ENCODE measurements at places on chromosomes 12 and 14.

DNA sequence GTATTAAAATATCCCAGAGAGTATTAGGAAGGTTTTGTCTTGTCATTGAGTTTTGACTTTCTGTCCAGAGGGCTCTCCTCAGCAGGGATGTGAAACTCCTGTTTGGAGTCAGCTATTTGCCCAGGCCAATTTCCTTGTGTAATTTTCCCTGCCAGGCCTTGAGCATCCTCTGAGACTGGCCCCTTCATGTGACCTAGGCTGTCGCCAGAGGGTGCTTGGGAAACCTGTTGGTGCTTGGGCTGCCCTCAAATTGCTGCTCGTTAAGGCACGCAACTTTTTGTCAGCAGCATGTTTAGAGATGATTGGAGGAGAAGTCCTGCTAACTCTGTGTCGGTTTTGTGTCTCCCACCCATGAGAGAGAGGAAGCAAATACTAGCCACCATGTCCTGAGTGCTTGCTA is 39.1 kb downstream of the IQSEC3 start:
- DNase-seq: no peak

- peak; percentile 62 for DNase-seq
These were observed 11.7 kb upstream of the NFKBIA start for GRCh38 chr14:35416108-35416750.

DNA sequence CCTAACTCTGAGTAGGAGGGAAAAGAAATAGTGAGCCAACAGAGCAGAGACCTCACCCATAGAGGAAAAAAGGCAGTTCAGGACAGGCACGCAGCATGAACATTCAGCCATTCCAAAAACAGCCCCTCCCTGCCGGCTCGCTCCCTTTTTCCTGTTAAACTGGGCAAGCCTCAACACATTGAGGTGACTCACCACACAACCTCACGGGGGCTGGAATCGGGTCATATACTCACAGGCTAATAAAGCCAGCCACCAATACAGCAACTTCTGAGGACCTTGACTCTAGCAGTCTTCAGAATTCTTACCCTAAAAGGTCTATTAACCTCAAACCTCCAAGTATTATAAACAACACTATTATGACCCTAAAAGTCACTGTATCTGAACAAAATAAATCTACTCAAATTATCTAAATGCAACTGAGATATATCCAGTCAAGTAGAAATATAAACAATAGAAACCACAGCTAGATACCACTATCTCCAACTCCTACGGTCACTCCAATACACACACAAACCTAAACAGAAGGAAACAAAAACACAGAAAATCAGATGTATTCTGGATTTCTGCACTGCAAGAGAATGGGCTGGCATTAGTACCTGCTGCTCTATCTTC is 6.3 kb downstream of the YBX3 start:
- no peak for DNase-seq

DNA sequence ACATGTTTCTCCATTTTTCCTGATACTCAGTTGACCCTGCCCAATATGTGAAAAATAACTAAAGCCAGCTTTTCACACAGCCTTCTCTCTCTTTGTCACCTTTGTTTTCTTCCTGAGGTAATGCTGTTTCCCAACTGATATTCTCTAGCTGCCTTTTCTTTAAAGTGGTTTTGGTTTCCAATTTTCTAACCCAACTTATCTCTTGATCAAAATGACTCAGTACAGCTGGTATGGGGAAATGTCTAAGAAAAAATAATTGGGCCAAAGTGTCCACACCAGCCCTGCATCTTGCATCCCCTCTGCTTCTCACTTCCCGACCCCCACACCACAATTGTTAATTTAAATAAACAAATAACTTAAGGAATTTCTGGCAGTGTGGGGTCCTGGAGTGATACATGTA is 193.8 kb downstream of the SYT1 start:
- no peak for DNase-seq

GRCh38 chr12:52352951-52353350 is 14.3 kb downstream of the KRT85 start:
- DNase-seq: no peak

- no peak for DNase-seq
These were observed 374 bp downstream of the CYP46A1 start for GRCh38 chr14:99684410-99684934.

DNA sequence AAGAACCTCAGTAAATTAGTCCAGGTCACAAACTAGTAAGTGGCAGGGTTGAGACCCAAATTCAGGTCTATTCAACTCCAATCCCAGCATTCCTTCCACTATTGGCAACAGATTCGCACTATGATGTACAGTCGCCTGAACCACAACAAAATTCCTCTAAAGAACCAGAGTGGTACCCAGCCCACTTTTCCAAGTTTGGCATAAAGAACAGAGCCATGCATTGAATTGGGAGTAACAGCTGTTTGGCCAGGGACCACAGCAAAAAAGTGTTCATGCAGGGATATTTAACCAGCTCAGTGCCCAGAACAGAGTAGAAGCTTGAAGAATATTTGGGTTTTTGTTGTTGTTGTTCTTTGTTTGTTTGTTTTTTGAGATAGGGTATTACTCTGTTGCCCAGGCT is 9.7 kb downstream of the TC2N start:
- DNase-seq: no peak

GRCh38 chr12:121089813-121090430 is 42.8 kb upstream of the P2RX7 start:
- DNase-seq: no peak

GRCh38 chr14:20971705-20972021 is 16.4 kb downstream of the RNASE2 start:
- no peak for DNase-seq

- DNase-seq: no peak
These were observed 29.3 kb upstream of the EIF5 start for GRCh38 chr14:103304706-103305105.

DNA sequence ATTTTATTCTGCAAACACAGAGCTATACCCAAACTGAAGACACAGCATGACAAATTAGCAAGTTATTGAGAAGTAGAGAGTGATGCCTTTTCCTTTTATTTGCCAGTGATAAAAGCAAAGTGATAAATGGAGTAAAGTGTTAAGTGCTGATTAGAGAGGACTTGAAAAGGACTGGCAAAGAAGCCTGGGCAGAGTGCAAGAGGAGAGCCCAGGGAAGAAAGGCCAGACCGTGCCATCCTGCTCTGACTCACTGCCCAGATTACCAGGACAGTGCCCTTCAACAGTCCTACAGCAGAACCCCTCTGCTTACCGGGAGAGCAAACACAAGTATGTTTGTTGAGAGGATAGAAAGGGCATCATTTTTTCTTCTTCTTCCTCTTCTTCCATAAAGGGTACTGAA is 106.5 kb downstream of the ETV6 start:
- no peak for DNase-seq

GRCh38 chr12:120261951-120262851 is 3.3 kb downstream of the PXN start:
- DNase-seq: no peak

DNA sequence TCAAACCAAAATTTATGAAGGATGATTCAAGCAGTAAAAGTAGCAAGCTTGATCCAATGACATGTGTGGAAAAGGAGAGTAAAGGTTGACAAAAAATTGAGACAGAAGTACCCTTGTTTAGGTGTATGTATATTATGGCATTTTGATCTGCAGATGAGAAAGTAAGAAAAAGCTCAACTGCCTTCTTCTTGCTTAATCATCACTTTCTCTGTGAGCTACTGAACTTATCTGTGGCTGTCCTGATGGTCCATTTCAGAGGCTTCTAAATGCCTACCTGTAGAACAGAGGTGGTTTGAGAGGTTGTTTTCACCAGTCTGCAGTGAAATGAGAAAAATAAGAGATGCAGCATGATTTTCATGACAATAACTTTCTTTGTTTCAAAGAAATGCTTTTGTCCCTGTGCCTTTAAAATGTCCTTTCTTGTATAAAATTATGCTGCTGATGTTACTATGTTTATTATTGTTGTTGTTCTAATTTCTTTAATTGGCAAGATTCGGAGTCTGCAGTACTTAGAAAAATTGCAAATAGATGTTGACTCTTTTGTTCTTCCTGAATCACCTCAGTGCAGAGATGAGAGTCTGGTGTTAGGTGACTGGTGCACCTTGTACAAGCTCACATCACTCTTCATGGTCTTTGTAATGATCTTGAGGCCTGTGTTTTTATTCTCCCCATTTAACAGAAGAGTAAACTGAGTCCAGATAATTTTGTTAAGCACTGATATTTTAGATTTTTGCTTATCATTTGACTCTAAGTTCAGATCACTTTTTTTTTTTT is 821.9 kb downstream of the VRK1 start:
- no peak for DNase-seq

- DNase-seq: no peak
These were observed 1.9 kb upstream of the DHRS4 start for GRCh38 chr14:23951590-23952201.

- no peak for DNase-seq
These were observed 21.9 kb upstream of the PTGR2 start for GRCh38 chr14:73829526-73830431.

DNA sequence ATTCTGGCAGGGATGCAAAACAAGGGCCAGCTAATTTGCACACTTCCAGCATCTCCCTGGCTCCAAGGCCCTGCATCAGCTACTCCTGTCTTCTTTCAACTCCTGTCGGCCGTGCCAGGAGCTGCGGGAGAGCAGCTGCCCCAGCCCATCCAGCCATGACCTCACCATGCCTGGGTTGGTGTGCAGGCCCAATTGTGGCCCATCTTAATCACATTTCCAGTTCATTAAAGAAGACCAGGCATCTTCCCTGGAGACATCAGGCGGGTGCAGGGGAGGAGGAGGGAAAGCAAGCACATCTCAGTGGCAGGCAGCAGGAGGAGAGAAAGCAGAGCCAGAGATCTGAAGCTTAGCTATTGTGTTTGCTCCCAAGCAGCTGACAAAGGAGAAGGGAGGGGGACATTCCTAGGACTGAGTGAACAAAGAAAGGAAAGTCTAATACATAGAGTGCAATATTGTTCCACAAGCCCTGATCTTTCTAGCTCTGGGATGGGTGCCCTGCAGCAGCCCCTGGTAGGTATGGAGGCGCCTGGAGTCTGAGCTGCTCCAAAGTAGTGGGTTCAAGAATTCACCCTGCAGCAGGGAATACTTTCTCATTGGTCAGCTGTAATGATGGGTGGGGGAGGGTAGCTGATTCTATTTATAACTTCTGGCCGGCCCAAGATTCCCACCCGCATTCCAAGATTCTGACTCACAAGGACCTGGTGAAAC is 40.1 kb downstream of the VWF start:
- DNase-seq: no peak

- DNase-seq: no peak
These were observed 150.9 kb upstream of the GRIP1 start for GRCh38 chr12:66829660-66830325.

DNA sequence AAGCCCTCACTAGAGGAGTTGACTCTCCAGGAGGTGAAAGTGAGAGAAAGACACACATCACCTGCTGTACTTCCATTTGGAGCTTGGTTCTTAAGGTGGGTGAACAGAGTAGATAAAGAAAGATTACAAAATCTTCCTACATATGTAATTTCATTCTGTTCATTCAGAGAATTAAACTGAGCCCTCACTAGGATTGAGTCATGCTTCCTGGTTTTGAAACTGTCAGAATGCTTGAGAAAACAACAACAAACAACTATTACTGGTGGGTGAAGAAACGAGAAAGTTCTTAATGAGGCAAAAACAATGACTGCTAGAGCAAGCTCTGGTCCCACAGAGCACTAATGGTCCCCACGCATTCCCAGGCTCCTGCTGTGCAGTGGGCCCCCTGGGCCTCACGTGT is 841.7 kb downstream of the VRK1 start:
- no peak for DNase-seq

GRCh38 chr12:91267039-91267438 is 84.4 kb upstream of the DCN start:
- DNase-seq: no peak

- DNase-seq: no peak
These were observed 172.0 kb upstream of the VASH1 start for GRCh38 chr14:76589246-76589645.

DNA sequence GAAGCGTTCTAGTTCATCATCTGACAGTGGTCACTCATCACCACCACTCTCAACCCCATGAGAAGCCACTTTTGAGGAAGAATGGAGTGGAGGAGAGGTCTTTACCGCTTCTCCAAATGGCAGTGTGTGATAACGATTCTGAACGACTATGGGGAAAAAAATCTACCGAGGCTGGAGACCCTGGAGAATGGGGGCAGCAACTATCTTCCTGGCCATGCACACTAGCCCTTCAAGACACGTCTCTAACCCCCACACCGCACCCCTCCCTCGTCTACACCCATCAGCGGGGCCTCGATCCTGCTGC is 365 bp downstream of the ING4 start:
- no peak for DNase-seq

DNA sequence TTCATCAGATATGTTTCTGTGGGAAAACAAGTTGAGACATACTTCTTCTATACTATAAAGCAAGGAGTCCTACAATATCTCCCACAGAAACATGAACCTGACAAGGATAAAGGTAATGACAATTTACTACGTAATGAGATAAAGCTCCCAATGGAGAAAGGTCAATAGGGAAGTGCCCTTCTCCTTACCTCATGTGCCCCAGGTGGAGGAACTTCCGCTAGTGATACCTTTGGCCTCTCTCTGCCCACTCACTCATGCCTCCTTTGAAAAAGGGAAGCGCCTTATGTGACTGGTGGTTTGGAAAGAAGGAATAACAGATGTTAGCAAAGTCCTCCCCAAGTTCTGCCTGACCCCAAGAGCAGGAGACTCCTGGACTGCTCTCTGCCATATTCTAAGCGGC is 305.3 kb downstream of the ITPR2 start:
- DNase-seq: no peak

DNA sequence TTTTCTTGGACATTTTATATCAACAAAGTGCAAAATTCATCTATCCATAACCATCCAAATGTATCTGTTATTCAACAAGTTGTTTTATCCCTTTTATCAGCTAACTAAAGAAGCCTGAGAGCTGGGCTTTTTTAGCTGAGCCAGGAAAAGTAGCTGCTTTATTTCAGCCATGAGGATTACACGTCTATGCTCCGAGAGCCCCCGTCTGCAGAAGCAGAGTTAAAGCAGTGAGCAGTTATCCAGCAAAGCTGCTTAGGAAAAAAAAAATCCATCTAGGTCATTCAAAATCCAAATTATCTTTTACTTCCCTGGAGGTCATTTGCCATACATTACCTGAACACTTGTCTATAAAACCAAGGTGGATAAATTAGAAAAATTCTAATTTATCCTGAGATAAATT is 15.7 kb upstream of the HECTD1 start:
- DNase-seq: no peak

Data from stimulated activated CD8-positive, alpha-beta memory T cell treated with anti-CD3 and anti-CD28 coated beads, Interleukin-2, amount 100 ng/mL, for 48 hours (primary cell).